Endothelial cell of umbilical vein (primary cell): ENCODE measurements at places on chromosomes 1 and 21. TPM values are rescaled to one million over a fixed set of nuclear protein-coding genes. Genes with fewer than 3 reads are reported as not detected.

DNA sequence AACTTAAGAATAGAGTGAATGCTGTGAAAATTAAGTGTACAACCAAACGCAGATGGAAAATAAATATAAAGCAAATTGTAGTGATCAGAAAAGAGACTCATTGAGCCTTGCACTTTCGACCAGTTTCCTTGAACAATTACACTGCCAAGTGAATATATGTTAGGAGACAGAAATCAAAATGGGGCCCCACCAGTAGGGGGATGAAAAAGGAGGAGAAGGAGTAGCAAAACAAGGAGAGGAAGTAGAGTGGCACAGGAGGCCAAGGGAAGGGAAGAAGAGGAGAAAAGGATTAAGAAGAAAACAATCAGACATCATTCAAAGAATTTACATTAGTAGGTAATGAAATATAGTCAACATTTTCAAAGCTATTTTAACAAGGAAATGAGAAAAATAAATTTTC is 1770.6 kb downstream of the PLA2G4A start:
- DNase-seq: no peak

- no peak for DNase-seq
These were observed 7.5 kb downstream of the S100A11 start for GRCh38 chr1:152029144-152029928.

DNA sequence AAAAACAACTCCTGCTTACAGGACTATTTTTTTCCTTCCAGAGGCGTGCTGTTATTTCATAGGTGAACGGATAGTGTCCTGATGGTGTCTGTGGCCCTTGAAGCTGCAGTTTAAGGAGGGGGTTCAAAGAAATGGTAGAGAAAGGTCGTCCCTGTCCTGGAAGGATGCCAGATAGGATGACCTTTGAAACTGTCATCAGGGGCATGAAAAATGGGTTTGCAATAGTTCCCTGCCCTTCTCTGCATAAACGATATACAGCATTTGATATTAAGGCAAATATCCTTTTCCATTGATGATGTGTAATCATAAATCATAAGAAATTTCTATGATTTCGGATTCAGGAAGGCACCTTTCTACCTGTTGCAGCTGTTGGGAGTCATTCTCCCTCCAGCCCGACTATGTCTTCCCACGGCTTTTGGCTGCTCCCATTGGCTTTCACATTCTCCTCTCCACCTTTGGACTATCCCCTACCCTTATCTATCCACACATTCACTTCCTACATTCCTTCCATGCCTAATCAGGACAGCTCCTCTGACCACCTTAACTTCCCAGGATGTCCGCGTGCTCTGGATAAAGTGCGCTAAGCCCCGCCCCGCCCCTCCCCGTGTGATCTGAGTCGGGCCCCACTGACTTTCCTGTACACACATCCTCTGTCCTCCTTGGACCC is 209.8 kb downstream of the DISC1 start:
- peak; percentile 6 for DNase-seq

DNA sequence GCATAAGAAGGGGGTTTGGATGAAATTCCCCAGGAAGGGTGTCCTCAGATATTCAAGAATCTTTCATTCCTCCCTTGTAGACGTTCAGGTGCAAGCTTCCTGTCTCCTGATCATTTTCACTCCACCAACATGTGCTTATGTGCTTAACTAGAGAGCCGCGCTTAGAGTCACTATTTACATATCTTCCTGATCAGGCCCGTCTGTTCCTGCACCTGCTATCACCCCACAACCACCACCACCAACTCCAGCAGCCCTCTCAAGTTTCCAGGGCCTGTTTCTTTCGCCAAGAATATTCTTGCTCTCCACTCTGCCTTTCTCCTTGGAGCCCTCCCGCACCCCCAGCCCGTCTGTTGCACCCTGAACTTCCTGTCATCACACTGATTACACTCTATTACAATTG is 113.4 kb downstream of the SPSB1 start:
- no peak for DNase-seq

DNA sequence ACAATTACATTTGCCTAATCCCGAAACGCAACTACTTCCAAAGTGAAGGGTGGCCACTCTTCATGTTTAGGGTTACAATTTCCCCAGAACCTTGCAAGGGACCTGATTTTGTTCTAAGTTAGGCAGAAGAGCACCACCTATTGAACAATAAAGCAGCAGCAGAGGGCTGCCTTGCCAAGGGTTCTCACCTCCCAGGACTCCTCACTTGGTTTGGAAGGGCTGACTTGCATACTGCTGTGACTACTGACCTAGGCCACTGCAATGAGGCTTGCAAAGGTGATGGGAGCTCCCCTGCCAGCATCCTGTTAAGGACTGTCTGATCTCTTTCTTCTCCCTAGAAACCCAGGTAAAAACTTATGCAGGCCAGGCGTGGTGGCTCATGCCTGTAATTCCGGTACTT is 14.2 kb downstream of the MTOR start:
- no peak for DNase-seq

DNA sequence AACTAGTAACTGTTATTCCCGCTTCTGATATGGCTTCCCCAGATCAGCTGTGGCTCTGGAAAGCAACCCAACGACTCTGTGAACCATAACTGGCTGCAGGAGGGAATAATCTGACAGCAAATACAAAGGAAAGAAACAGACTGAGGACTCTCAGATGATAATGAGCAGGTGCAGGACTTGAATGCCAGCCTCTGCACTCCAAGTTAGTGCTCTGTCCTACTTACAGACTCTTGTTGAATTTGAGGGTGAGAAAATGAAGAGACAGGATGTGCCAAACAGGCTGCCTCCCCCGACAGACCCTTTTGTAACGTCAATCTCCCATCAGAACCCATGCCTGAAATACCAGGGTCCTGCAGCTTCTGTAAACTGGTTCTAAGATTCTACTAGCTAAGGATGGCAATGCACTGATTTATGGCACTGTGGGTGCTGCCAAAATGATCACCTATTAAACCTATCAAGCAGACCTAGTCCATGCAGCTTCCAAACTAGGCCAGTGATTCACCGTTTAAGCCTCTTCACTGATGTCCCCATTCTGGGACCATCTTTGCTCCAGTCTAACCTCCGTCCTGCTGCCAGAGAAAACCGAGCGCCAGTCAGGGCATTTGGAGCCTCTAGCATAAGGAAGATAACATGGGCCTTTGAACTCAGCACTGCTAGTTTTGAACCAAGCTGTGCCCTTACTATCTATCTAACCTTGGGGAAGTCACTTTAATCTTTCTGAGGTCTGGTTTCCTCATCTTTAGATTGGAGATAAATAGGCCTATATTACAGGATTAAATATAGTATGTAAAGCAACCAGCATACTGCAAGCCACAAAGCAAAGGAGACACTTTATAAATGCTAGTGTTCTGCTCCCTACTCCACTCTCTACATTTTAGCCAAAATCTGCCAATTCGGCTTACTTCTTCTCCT is 4.8 kb downstream of the MKNK1 start:
- DNase-seq: no peak

DNA sequence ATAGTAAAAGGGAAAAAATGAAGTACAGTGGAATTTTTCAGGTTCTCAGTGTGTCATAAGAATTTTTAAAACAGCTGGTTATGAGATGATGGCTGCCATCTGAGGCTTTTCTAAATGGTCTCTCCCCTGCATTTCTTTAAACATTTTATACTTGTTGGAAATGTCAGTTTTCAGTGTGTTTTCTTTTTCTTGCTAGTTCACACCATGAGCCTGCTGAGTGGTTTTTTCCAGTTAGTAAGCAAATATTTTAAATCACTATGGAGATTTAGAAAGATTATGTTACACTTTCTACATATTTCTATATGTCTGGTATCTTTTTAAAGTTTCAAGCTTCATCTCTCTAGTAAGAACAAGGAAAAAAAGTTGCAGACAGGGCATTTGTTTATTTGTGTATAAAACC is 9.6 kb downstream of the RBM15 start:
- DNase-seq: no peak

GRCh38 chr1:85019994-85020393 is 23.1 kb upstream of the MCOLN2 start:
- no peak for DNase-seq

- DNase-seq: no peak
These were observed 28.0 kb upstream of the USP25 start for GRCh38 chr21:15701830-15702229.

GRCh38 chr1:171166361-171166760 is 18.7 kb upstream of the FMO2 start:
- DNase-seq: no peak

GRCh38 chr21:30831194-30831765 is 1.7 kb upstream of the KRTAP7-1 start:
- no peak for DNase-seq

GRCh38 chr21:33281096-33281652 is 15.0 kb downstream of the IL10RB start:
- DNase-seq: no peak

DNA sequence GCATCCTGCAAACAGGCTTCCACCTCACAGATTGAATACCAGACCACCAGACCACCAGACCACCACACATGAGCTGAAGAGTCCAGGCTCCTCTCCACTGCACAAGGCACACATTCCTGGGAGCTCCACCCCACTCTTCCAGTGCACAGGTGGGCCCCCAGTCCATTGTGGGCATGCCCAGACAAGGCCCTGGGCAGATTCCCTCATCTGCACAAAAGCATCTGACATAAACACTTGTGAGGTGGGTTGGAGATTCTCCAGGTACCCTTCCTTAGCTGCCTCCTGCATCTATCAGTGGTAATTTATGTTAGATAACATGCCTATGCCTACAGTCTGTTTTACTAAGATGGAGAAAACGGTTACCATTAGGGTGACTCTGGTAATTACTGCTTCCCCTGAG is 11.6 kb upstream of the CTBS start:
- no peak for DNase-seq

DNA sequence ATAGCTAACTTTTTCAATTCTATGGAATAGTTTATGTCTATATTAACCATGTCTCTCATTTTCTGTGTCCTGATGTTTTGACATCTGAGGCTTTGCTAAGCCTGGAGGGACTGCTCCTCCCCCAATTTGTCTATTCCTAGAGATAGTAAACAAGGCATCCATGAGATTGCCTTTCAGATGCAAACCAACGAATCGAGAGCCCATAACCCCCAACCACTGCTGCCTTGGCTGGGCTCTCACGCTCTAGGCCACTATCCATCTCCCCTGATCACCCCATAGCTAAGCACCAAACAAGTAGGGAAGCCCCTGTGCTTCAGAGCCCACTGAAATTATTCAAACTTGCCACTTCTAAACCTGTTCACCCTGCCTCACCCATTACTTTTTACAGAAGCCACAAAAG is 437.7 kb downstream of the SETD4 start:
- no peak for DNase-seq

GRCh38 chr1:167297222-167298214 is 76.8 kb downstream of the POU2F1 start:
- peak; percentile 52 for DNase-seq

- DNase-seq: no peak
These were observed 26.9 kb upstream of the PTGFRN start for GRCh38 chr1:116882866-116883265.

The TDRD10 gene
- total RNA-seq: 3.9 and 6.1 TPM in 2 replicates

The KCNK2 gene
- total RNA-seq: 0.18 and 0.46 TPM in 2 replicates

The OLIG2 gene
- total RNA-seq: not detected in 2 replicates

The CCDC185 gene
- not detected in 2 replicates for total RNA-seq

The FCRL5 gene
- total RNA-seq: not detected in 2 replicates

The ADAMTS4 gene
- total RNA-seq: 8.9 and 13.6 TPM in 2 replicates

The LRRC38 gene
- total RNA-seq: not detected in 2 replicates

The CFHR3 gene
- total RNA-seq: not detected in 2 replicates

The ODR4 gene
- 17.3 and 18.6 TPM in 2 replicates for total RNA-seq

The TNNT2 gene
- not detected in 2 replicates for total RNA-seq

The CFHR2 gene
- total RNA-seq: not detected in 2 replicates

The TMEM63A gene
- 40.8 and 41.4 TPM in 2 replicates for total RNA-seq
